ENCODE measurements at places on chromosomes 1 and 21.
A peak's percentile ranks its signal among the peaks of the same experiment; 100 is the strongest.

DNA sequence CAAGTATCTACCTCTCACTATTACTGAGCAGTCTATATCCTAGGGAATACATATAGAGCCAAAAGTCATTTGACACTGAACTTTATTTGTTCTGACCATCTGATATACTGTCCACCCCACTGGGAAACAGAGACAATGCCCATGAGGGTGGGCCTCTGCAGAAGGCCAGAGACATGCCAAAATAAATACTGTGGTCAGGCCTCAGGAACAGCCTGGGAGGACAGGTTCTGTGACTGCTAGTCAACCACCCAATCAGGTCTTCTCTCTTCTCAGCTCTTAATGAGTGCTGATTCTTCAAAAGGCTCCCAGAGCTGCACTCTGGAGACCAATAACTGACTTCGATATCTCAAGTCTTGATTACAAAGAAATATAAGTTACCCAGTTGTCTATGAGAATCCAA, 5.5 kb upstream of the ANKRD35 start:
- DNase-seq, result no peak

- no peak for DNase-seq
Measured at GRCh38 chr1:176330782-176331181, 123.7 kb upstream of the COP1 start.

- DNase-seq, result no peak
Measured at GRCh38 chr21:29360799-29361765, 62.4 kb downstream of the BACH1 start.

GRCh38 chr1:53078333-53079101, 16.5 kb downstream of the PODN start:
- no peak for DNase-seq

- DNase-seq, result no peak
Measured at GRCh38 chr1:216553040-216553439, 129.8 kb upstream of the USH2A start.

GRCh38 chr1:115839029-115839678, 1.8 kb downstream of the NHLH2 start:
- DNase-seq, result no peak

- DNase-seq, result no peak
Measured at GRCh38 chr1:209527993-209528717, 55.4 kb upstream of the CAMK1G start.

DNA sequence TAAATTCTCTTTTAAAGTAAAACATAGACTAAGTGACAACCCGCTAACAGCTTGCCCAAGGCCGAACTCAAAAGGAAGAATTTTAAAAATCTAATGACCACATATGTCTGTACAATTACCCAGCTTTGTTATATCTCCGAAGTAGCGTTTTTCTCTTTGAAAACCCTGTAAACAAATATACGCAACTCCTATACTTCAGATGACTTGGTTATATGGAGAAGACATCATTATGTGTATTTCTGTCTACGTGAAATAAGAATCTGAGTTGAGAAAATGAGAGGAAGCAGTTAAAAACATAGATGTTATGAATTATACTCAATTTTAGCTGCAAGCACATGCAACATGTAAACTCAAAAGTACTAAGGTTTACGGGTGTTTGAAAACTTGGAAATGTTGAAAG, 2.0 kb downstream of the PBX1 start:
- no peak for DNase-seq

DNA sequence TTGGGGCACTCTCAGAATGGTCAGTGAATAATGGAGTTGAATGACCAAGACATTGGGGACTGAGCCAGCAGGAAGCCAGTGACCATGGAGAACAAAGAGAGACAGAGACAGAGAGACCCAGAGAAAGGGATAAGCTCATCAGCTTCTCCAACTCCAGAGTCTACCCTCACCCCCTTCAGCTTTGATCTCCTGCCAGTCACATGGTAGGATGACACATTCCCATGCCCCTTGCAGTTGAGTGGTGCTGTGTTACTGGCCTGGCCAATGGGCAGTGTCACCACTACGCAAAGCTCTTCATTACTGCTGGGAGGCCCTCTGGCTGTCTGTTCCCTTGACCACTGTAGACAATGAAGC, 643.5 kb downstream of the AJAP1 start:
- no peak for DNase-seq

DNA sequence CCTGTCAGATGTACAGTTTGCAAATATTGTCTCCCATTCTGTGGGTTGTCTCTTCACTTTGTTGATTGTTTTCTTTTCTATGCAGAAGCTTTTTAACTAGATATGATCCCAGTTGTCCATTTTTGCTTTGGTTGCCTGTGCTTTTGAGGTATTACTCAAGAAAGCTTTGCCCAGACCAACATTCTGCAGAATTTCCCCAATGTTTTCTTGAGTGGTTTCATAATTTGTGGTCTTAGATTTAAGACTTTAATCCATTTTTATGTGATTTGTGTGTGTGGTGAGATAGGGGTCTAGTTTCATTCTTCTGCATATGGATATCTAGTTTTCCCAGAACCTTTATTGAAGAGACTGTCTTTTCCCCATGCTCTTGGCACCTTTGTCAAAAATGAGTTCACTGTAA, 116.9 kb downstream of the DUSP10 start:
- DNase-seq, result no peak

- no peak for DNase-seq
Measured at GRCh38 chr1:172917972-172918371, 132.8 kb downstream of the TNFSF18 start.

DNA sequence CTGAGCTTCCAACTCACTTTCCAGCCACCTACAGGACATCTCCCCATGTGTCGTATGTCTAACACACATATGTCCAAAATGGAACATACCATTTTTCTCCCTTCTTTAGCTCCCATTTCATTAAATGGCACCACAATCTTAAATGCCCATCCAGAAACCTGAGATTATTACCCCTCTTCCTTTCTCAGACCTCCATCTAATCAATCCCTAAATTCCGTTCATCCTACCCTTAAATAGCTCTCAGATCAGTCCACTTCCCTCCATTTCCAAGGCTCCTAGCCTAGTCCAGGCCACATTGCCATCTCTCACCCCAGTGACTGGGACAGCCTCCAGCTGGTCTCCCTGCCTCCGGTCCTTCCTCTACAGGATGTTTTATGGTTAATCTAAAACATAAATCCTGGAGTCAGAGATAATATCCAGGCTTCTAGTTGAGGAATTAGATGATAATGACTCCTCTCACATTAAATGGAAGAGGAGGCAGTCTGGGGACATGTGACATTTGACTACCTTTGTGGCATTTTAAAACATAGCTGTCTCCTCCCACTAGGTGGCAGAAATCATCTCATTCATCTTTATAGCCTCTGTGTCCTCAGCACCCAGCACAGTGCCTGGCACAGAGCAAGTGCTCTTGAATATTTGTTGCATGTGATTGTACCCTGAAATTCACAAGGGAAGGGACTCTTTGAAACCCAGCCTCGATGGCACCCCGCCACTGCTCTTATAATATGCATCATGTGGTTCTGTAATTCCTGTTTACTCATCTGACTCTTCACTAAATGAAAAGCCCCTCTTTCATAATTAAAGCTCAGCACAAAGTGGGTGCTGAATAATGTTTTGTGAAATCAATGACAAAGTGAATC, 102.3 kb downstream of the TMEM53 start:
- DNase-seq, result peak; percentile 27

- no peak for DNase-seq
Measured at GRCh38 chr21:33514229-33514628, 22.7 kb upstream of the DNAJC28 start.

DNA sequence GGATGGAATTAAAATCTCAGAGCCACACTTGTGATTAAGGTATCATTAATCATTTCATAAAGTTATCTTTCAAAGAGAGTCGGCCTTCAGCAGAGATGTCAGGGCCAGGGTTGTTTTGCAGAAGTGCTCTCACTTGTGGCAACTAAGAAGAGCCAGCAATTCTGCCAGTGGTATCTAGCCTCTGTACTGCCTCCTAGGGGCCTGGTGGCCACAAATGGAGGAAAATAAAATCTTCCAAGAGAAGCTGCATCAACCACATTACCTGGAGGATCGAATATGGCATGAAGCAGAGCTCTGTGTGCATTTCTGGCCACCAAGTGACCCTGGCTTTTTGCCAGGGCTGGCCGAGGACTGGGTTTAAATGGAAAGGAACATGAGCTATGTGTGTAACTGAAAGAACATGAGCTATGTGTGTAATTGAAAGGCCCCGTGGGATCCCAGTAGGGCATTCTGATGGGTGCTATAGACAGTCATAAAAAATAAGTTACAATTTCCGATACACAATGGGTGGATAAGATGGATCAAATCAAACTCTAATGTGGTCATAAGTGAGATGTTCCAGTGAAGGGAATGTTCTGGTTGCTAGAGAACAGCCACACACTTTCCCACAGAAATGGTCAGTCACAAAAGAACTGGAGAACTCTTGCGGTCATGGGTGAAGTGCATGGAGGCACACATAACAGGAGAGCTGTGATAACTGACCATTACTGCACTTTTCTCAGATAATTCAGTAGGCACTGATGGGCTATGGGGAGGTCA, 335.8 kb downstream of the CAMTA1 start:
- DNase-seq, result no peak

GRCh38 chr1:66532798-66533783, 862 bp upstream of the SGIP1 start:
- no peak for DNase-seq

DNA sequence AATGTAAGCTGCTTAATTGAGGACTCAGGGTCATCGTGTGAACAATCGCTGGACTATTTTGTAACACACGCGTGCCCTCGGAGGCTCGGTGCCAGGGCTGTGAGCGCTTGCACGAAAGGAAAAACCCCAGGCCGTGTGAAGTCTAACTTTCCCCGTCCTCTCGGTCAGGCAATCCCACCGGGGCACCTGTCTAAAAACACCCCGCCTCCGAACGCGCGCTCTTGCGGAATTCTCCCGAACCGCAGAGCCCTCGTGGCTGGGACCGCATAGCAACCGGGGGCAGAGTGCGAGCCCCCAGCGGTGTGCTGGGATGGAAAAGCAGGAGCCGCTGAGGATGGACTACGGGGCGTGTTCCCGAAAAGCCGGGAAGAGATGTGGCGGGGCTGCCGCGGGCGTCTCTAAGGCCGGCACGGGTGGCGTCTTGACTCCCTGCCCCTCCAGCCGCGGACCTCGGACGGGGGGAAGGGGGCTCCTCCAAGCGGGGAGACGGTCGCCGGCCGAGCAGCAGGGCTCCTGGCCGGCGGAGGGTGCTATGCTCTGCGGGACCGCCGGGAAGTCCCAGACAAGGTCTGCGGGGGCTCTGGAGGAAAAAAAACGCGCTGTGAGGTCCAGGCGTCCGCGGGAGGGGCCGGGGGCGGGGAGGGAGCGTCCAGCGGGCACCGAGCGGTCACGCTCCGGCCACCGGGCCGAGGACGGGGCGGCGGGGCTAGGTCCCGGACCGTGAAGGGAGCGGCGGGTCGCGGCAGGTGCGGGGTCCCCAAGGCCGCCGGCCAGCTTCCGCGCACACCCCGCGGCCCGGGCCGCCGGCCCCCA, 936 bp downstream of the ZBTB21 start:
- peak; percentile 13 for DNase-seq

DNA sequence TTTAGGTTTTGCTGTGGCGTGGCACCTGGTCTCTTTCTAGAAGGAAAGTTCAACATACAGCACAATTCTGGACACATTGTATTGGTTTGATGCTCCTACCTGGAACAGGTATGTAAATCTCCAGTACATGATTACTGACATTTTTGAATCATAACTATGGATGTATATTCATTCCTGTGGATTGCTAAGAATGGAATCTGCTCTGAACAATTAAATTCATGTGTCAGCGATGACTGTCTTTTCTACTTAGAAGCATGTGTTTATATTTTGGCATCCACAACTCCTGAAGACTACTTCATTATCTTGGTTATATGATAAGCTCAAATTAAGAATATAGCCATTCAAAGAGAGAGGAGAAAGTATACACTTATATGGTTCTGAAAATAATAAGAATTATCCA, 291.8 kb downstream of the CHRM3 start:
- DNase-seq, result no peak

DNA sequence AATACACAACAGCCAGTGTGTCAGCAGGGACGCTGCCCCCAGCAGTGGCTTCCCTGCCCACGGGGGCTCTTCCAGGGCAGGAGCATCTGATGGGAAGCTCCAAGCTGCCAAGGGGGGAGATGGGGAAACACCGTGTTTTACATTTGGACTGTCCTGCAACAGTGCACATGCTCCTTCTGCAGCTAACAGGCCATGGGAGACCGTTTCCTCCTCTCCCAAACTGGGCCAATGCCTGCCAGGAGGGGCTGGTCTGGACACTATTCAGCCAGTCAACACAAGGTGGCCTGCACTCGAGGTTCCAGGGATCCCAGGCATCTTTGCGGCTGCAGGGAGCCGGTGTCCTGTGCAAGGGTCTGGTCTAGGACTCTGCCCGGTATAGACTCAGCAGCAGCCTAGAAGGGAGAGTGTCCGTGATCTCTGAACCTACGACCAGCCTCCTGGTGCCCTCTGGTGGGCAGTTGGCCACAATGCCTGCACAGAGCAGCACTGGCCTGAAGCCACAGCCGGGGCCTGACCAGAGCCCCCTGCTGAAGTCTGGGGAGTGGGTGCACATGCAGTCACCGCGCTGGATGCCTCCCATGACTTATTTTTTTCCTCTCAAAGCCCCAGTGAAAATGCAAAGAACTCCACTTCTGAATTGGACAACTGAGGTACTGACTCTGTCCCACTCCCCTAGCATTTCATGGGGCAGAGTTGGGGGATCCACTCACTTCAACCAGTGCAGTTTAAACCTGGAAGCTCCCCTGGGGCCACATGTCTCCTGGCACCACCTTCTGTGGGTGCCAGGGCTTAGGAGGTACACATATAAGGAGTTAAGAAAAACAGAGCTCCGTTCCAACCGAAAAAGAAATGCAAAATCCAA, 33.3 kb downstream of the RCC2 start:
- peak; percentile 14 for DNase-seq

DNA sequence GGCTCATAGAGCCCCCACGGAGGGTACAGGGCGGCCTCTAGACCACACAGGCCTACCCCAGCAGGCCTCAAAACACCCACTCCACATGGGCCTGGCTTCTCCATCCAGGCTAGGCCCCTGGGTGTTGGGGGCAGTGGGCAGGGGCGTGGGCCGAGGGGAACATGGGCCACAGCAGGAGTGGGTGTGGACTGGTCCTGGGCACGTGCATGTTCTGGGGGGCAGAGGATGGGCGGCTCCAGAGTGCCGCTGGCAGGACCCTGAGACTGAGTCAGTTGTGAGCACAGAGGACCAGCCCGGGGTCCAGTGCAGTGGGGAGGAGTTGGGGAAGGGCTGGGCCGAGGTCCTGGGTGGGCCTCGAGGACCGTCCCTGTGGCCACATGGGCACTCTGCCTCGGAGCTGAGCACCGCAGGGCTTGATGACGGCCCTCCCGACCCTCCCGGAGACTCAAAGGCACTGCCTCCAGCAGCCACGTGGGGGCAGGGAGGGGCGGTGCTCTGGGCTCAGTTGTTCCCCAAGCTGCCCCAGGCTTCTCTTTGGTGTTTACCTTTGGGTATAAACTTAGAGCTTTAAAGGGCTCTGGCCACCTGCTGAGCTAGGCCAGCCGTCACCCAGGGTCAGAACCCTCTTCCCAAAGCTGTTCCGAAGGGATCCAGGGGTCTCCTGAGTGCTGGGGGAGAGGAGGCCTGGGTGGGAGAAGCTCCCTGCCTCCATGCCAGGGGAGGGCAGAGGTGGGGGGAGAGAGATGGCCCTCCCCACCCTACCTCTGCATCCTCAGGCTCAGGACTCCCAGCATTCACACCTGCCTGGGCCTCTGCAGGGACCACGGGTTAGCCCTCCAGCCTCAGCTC, 79.9 kb downstream of the MORN1 start:
- DNase-seq, result peak; percentile 39

Data from CD4-positive, alpha-beta T cell treated with Interleukin-4 for 4 hours (primary cell).